ENCODE measurements at places on chromosomes 4 and X. TPM values are rescaled to one million over a fixed set of nuclear protein-coding genes. Genes with fewer than 3 reads are reported as not detected.

ABCE1 gene
- total RNA-seq = 33.8 TPM

PNMA6E gene
- total RNA-seq = not detected

CPLX1 gene
- not detected for total RNA-seq

DNA sequence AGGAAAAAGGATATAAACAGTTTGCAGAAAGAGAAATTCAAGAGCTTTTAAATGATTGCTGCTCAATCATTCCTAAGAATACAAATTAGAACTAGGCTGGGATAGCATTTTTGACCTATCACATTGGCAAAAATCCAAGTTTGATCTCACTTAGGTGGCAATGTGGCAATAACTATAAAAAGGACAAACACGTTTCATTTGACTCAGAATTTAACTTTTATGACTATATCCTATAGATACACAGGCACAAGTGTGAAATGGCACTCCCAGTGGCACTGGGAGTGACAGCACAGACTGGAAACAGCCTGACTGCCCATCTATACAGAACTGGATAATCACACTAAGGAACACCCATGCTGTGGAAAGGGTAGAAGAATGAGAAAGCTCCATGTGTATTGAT lies 11.1 kb downstream of the CENPU start:
- no peak overlapping the region for H3K4me3 ChIP-seq
- no peak overlapping the region for H3K27ac ChIP-seq
- H3K4me1 ChIP-seq = no peaks in the 10 kb centered on the region
- no peaks in the 10 kb centered on the region for H3K36me3 ChIP-seq
- no peaks in the 10 kb centered on the region for H3K27me3 ChIP-seq

GRCh38 chr4:102553982-102554381 lies 52.8 kb downstream of the NFKB1 start:
- no peaks in the 10 kb centered on the region for H3K4me1 ChIP-seq
- H3K27ac ChIP-seq = no peak overlapping the region
- H3K36me3 ChIP-seq = peaks cover 5% of the 10 kb centered on the region
- H3K27me3 ChIP-seq = no peaks in the 10 kb centered on the region

GRCh38 chrX:122868631-122869030 lies 315.4 kb upstream of the GRIA3 start:
- no peaks in the 10 kb centered on the region for H3K36me3 ChIP-seq
- H3K27me3 ChIP-seq = no peaks in the 10 kb centered on the region
- no peak overlapping the region for H3K4me3 ChIP-seq
- no peak overlapping the region for H3K27ac ChIP-seq
- no peaks in the 10 kb centered on the region for H3K4me1 ChIP-seq
- no peak for DNase-seq
